Lung microvascular endothelial cell (primary cell): ENCODE measurements at places on chromosomes 4 and X. TPM values are rescaled to one million over a fixed set of nuclear protein-coding genes. Genes with fewer than 3 reads are reported as not detected.

FAAH2 gene
- total RNA-seq = 0.22 and 0.60 TPM in 2 replicates

GRCh38 chr4:37990731-37991245 lies 30.6 kb downstream of the PTTG2 start:
- no peak for DNase-seq

C4orf50 gene
- total RNA-seq = under 0.01 TPM in 2 replicates

DNA sequence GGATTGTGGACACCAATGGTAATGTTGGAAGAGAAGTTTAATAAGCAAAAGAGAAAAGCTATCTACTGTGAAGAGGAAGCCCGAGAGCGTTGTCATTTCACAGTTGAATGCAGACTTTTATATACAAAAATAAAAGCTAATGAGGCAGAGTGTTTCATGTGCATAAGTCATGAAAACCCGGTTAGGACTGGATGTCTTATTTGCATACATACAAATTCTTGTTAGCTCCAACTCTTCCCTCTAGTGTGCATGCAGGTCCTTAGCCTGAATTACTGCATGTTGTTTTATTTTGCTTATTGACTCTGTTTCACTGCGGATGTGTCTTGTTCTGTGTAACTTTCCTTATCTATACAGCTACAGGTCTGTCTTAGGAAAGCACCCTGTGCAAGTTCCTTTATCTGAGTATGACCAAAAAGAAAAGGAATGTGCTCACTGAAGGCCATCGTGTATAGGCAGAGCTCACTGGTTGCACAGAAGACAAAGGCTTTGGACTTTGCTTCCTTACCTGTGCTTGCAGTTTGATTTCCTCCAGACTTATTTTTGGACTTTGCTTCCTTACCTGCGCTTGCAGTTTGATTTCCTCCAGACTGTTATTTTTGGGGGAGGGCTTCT lies 25.1 kb upstream of the UGT2B11 start:
- DNase-seq = no peak

DNA sequence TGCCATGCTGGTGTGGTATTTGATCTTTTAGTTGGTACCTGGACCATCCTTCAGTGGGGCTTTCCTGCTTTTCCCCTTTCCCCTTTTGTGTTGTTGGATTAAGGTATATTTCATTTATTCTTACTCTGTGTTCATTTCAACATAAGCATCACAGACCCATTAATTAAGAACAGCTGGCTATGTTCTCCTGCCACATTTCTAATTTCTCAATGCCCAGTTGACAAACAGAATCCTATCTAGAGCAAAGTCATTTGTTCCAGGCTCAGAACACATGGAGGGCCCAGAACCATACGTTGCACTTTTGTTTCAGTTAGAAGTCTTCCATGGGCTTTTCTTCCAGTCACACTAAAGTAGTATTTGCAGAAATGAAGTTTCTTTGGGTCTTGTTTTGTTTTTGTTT lies 46.1 kb upstream of the EOLA2 start:
- DNase-seq = no peak

GRCh38 chr4:168374772-168375523 lies 56.4 kb upstream of the DDX60 start:
- no peak for DNase-seq

OPRPN gene
- total RNA-seq = not detected in 2 replicates

- DNase-seq = peak; percentile 4
These were observed 12.8 kb downstream of the CYP4V2 start for GRCh38 chr4:186204103-186204559.

- DNase-seq = no peak
These were observed 577.6 kb downstream of the TECRL start for GRCh38 chr4:63831590-63832155.

DNA sequence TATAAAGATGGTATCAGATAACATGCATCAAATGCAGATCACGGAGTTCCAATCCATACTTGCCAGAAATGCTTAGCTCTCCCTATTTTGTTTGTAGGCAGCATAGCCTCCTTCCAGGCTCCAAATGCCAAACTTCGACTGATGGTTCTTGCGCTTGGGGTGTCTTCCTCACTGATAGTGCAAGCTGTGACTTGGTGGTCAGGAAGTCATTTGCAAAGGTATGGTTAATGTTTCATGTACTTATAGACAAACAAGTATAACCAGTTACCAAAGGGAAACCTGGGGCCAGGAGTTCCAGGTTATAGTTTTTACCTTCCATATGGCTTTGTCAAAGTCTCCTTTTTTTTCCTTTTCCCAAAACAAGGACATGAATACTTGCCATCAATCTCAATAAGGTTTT lies 5.3 kb downstream of the CWH43 start:
- DNase-seq = no peak

STBD1 gene
- total RNA-seq = 0.40 and 1.5 TPM in 2 replicates

DNA sequence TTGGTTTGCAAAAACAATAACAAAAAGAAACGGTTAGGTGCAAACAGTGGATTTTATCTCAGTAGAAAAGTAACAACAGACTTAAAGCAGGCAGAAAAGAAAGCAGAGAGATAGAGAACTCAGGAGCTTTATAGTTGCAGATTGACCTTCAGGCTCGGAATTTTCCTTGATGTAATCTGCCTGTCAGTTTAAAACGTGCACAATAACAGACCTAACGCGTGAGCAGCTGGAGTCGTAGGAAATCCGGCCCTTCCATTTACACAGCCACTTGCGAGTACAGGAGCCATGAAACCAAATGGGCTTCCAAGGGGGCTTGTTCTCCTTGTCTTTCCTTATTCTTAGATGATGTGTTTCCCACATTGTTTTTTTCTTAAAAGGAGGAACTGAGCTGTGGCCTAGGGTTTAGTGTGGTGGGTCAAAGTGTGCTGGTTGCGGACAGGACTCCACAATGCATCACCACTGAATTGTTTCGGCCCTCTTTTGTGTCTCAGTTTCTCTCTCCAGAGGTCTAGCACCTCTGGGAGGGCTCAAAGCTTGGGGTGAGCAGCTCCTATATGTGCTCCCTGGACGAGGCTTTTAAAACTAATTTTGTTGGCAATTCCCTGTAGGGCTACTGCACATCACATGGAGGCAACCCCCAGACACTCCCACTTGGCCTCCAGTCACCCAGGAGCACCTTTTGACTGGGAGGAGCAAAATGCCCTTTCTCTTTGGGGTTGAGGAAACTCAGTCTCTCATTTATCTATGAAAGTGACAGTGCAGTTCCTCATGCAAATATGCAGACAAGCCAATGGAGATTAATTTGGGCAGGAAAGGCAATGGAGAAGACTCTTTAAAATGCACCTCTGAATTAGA lies 13.9 kb upstream of the MPP1 start:
- DNase-seq = no peak

DNA sequence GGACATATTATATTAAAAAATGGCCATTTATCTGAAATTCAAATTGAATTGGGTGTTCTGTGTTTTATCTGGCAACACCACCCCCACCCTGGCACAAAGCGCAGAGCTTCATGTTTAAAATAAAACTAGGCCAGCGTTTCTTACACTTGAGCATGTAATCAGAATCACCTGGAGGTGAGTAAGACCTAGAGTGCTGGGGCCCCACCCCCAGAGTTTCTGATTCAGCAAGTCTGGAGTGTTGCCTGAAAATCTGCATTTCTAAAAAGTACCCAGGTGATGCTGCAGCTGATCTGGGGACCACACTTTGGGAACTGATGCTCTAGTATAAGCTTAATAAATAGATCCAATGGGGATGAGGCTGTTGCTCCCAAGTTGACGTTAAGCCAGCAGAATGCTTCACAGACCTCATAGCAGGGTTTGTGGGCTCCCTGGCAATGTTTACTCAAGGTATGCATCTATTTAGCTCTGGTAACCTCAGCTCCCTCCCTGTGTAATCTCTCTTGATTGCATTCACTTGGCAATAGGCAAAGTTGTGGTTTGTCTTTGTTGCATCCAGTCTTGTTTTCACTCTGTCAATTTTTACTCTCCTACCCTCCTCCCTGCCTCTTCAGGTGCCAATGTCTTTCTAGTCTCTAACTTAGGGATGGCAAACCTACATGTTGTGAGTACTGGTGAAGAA lies 99.8 kb upstream of the TEX13D start:
- no peak for DNase-seq

GRCh38 chr4:108919226-108919893 lies 156.5 kb upstream of the ETNPPL start:
- DNase-seq = no peak

SCML2 gene
- 1.3 and 1.8 TPM in 2 replicates for total RNA-seq

DNA sequence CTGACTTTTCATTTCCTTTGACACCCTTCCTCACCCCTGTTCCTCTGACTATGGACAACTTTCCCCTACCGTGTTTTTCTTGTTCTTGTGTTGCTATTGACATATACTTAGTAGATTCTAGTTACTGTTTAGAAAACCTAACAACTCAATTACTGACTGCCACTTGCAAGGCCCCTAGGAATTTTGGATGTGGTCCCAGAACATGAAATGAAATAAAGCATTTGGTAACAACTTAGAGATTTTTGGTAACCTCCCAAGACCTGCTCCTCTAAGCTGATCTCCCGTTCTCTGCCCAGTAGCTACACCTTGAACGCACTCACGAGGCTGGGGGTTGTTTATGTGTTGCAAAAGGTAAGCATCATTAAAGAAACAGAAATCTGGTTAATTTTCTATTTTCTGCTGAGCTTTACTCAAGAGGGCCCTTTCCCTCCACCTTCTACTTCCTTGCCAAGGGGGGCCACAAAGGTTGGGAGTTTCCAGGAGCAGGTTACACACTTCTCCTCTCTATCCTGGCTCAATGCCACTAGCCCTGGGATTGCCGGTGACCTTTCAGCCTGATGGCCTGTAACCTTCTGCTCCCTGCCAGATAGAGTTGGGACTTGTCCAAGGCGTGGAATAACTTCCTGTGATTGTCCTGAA lies 20.5 kb downstream of the GAB3 start:
- peak; percentile 85 for DNase-seq

DNA sequence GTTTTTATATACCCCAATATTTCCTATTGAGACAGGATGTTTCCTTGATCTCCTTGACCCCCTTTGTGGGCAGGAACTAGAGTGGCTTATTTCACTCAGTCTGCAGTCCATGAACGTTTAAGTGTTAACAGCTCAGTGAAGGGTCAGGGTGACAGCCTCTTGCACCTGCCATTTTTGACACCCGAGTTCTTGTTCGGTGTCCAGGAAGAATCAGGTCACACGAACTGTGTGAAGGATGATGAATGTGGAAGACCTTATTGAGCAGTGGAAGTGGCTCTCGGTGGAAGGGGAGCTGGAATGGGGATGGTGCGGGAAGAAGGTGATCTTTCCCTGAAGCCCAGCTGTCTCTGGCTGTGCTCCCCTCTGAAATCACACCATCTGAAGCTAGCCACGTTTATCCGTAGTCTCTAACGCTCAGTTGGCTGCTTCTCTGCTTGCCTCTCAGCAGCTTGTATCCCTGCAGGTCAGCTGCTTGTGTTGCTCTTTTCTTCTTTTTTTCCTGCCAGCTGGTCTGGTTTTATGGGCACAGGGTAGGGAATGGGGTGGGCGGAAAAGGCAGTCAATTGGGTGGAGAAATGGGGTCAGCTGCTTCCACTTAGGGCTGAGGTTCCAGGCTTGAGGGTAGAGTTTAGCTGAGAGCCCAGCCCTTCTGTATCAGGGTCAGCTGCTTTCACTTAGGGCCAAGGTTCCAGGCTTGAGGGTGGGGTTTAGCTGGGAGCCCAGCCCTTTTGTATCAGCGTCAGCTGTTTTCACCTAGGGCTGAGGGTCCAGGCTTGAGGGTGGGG lies 29.0 kb upstream of the CCNG2 start:
- DNase-seq = no peak

GRCh38 chr4:23084559-23085248 lies 392.0 kb downstream of the GBA3 start:
- DNase-seq = no peak

PAGE2 gene
- total RNA-seq = not detected in 2 replicates

- DNase-seq = peak; percentile 95
These were observed 71.7 kb upstream of the HGFAC start for GRCh38 chr4:3369781-3370674.
